ENCODE measurements at places on chromosomes 3 and 15.

DNA sequence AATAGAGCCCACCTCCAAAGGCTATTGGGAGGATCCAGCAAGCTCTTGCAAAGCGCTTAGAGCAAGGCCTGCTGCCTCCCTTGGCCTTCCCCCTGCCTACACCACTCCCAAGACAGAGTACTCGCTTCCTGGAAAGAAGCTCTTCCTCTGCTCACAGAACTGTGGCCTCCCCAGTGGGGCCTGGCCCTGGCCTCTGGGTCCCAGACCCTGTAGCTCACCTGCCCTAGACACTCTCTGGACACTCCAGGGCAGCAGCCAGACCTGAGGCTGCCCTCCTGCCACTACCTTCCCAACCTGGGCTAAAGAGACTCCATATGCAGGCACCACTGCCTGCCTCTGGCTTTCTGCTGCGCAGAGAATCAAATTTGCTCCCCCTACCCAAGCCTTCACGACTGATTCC is 49.9 kb downstream of the GRIP2 start:
- no peak for DNase-seq

DNA sequence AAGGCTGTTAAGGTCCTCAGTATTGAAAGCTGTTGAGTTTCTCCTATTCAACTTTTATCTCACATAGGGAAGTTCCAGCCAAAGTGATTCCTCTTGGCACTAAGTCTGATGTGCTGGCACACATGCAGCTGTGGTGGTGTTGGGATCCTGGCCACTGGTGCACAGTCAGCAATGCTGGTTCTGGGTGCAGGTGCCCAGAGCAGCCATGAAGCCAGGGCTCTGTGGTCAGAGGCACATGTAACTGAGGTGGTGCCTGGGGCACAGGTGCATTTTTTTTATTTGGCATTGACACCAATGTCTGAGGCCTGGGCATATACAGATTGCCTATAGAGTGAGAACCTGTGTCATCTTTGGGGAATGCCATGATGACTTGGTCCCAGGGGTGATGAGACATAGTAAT is 271.4 kb downstream of the POLQ start:
- DNase-seq: no peak

DNA sequence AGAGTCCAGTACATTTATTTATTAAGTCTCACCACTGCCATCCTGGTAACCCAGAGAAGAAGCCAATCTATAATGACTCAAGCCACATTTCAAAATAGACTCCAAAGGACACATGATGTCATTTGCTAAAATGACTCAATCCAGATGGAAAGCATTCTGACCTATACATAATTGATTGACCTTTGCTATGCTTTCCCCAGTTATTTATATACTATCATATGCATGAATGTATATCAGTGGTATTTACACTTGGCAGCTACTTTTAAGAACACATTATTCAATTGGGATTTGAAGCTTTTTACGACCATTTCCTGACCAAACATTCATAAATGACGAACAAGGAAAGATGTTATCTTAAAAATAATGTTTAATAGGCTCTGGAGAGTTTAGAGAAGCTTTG is 297.2 kb downstream of the FHIT start:
- DNase-seq: no peak

- no peak for DNase-seq
These were observed 29.5 kb upstream of the ULK4 start for GRCh38 chr3:41991437-41991836.

GRCh38 chr15:47669221-47669620 is 48.1 kb upstream of the SEMA6D start:
- DNase-seq: no peak

DNA sequence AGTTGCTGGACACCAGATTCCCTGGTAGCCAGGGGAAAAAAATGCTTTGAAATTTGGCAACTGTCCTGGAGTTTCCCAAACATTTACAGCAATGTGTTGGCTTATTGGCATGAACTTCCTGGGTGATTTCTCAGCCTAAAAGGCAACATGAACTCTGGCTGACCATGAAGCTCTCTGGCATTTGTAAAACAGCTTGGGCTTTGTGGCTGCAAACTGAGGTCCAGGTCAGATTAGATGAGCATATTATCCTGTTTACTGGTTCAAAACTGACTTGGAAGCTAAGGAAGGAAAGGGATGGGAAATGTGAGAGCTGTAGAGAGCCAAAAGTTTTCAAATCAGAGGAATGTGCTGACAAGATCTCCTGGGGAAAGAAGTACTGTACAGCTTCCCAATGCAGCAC is 139.0 kb downstream of the P3H2 start:
- DNase-seq: no peak
